ENCODE measurements at places on chromosomes 12 and 14.

DNA sequence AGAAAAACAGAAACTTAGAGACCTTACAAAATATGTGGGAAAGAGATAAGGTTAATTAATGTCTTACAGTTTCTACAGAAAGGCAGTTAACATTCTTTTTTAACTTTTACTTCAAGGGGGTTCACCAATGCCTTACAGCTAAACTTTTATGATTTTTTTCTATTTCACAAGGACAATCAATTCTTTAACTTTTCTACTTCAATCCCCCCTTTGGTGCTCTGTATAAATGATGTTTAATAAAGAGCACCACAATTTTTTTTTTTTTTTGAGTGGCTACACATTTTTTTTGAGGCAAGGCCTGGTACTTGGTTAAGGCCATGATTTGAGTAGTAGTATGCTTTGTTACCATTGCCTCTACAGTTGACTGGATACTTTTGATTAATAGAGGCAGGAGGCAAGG lies 279.6 kb downstream of the PRKD1 start:
- no peak for DNase-seq

DNA sequence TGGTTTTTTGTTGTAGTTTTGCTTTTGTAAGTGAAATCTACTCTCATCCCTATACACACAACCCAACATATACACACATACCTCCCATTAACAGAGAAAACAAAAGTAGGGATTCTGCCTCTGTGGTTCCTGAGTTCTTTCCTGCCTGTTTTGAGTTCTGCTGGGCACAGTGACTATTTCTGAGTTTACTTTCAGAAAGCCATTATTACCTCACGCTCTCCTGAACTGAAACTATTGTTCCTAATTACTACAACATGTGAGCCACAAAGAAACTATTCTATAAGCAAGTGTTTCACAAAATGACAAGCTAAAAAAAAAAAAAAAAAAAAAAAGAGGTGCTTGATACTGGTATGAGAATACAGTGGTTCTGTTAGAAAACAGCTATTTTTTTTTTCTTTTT lies 110.9 kb downstream of the ALG10B start:
- DNase-seq: no peak

GRCh38 chr12:71218616-71219015 lies 60.8 kb upstream of the TSPAN8 start:
- DNase-seq: no peak

- no peak for DNase-seq
Measured at GRCh38 chr12:29167445-29167844, 18.4 kb downstream of the FAR2 start.

GRCh38 chr12:45833401-45833800 lies 103.9 kb downstream of the ARID2 start:
- no peak for DNase-seq

GRCh38 chr14:28157887-28158791 lies 608.4 kb upstream of the FOXG1 start:
- no peak for DNase-seq

DNA sequence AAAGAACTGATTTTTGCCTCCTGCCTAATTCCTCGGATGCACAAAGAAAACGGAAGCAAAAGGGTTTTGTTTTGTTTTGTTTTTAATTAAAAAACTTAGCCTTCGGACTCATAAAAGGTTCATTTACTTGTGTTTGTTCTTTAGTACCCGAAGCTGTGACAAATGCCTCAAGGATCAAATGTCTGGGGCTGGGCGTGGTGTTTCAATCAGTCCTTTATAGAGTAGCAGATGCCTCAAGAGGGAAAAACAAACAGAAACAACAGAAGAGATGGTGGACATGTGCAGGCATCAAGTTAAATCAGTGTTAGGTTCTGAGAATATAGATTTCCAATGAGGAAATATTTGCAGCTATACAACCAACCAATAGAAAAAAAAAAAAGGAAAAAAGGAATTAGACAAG lies 1.6 kb upstream of the WIF1 start:
- no peak for DNase-seq

DNA sequence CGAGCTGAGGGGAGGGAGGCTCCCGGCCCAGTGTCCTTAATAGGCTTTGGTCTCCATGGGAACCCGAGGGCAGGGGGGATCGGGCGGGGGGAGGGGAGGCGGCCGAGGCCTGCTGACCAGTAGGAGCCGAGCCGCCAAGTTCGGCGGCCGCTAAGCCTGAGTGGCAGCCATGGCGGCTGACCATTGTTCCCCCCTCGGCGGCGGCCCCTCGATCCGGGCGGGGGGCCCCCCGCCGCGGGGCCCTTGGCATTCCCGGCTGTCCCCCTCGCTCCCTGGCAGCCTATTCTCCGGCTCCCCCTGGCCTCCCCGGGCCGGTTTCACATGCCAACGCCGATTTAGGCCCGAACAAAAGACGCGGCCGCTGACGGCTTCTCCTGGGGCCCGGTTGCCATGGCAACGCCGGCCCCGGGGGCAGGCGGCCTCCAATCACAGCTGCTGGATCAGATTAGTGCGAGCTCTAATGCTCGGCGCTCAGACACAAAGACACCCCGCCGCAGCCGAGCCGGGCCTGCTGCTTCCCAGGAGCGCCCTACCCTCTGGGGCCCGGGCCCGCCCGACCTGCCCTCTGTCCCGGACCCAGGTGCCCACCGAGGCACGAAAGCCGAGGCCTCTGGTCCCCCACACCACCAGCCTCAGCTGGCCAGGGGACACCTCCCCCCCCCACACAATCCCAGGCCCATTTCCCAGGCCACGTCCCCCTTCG lies 7.3 kb downstream of the MSI1 start:
- DNase-seq: no peak

DNA sequence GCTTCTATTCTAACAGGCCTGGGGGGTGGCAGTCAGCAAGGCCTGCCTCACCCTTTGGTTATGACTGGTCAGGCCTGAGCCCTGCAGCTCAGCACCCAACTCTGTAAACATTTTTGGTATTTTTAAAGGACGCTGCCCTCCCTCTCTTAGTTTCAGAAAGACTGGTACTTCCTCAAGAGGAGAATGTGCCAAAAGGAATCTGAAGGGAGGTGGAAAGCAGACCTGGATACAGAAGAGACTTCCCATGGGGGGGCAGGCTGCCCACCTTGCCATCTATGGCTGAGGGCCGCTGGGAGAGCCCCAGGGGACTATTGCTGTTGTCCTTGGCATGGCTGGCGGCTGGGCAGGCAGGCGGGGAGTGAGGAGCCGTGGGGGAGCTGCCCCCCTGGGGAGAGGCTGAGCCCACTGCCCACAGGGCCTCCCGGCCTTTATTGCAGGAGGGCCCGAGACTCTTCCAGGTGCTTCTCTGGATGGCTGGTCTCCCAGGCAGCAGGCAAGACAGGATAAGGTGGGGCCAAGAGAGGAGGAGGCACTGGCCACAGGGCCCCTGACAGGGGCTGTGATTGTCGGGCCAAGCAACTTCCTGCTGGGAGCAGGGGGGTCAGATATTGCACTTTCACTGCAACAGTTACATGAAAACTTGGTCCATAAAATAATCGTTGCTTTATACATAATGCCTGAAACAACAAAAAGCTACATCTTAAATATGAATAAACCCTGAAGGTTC lies 3.5 kb downstream of the ARL6IP4 start:
- DNase-seq: no peak

GRCh38 chr14:89955022-89955744 lies 544 bp upstream of the TDP1 start:
- no peak for DNase-seq

- DNase-seq: no peak
Measured at GRCh38 chr12:44847403-44847802, 28.7 kb downstream of the NELL2 start.

- DNase-seq: no peak
Measured at GRCh38 chr14:86115972-86116371, 586.0 kb downstream of the FLRT2 start.

- no peak for DNase-seq
Measured at GRCh38 chr12:53166837-53167236, 13.7 kb upstream of the ZNF740 start.

GRCh38 chr12:105317942-105318621 lies 12.4 kb upstream of the C12orf75 start:
- DNase-seq: no peak

- no peak for DNase-seq
Measured at GRCh38 chr12:2959192-2959504, at the start of gene TEAD4. Gene TEAD4 (plus strand): TSS chr12:2959397.

DNA sequence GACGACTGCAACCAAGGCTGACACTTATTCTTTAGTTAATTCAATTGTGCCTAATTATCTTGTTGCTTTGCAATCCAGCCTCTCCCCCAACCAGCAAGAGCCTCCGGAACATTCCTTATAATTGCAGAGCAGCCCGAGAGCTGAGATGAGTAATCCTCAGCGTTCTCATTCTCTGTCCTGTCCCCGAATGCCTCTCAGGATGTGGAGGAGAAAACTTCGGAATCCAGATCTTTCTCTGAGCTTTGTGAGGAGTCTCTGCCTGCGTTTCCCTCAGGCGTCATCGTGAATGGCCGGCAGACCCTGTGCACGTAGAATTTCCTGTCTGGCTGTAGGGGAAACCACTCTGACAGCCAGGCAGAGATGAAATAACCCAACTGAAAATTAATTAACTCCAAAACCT lies 160.5 kb upstream of the DIO3 start:
- no peak for DNase-seq

DNA sequence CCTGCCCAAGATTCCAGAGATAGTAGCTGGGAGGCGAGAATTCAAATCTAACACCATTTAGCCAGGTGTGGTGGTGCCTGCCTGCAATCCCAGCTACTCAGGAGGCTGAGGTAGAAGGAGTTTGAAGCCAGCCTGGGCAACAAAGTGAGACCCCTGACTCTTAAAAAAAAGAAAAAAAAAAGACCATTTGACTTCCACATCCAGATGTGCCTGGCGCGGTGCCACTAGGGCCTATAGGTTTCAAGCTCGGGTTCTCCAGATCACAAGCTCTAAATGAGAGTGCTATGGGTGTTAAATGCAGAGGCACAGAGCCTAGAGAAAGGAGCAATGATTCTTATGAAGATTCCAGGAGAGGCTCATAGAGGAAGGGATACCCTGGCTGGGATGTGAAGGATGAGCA lies 22.5 kb downstream of the SYNE3 start:
- no peak for DNase-seq

- DNase-seq: peak; percentile 29
Measured at GRCh38 chr14:23160924-23161522, 22.4 kb downstream of the SLC7A8 start.

- no peak for DNase-seq
Measured at GRCh38 chr12:24084800-24085199, 135.3 kb upstream of the SOX5 start.

DNA sequence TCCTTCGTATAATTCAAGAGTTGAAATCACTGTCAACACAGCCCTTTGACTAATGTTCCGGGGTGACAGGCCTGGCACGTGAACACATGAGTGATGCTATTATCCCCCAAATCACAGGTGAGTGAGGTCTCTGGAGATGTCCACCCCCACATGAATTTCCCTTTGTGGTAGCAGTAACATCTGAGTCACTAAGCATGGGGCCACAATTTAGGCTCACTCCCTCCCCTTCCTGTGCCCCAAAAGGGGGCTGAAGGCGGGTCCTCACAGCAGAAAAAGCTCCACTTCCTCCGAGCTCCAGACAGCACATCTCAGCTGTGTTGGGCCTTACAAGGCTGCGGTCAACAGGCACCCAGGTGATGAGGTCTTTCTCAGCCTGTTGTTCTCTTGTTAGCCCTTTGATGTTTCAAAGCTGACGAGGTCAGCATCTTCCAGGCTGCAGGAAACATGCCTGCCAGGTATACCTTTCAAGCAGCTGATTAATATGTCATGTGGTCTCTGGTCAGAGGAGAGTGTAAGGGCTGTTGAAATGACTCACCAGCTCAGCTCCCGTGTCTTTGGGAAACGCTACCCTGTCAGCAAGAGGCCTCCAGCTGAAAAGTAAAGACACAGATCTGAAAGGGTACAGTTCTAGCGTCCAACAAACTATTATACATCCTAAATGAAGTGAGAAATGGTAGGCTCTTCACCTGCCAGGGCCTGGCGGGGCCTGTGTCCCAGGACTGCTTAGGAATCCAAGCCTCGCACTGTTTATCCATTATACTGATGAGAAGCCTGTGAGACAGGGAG lies 107.3 kb downstream of the ZFP36L1 start:
- DNase-seq: peak; percentile 17

- DNase-seq: no peak
Measured at GRCh38 chr14:100955201-100955600, 51.7 kb upstream of the RTL1 start.

- DNase-seq: no peak
Measured at GRCh38 chr14:61222388-61222787, 58.8 kb downstream of the TMEM30B start.

DNA sequence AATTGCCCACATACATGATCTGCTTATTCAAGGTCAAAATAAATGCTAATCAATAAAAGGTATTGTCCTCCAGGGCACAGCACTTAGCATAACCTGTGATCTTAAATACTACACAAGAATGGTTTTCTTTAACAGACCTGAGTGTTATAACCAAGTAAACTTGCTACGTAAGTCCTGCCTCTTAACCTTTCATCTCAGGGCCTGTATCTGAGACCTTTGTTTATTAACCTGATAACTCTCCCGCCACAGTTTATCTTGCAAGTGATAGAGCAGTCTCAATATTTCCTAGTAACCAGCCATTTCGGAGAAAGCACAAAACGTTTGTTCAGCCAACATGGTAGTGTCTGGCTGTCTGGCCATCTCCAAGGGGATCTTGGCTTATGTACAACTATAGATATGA lies 88.4 kb downstream of the DUSP6 start:
- DNase-seq: no peak

All from esophagus squamous epithelium (tissue), 5 donors.